Glomerular endothelial cell (primary cell): ENCODE measurements at places on chromosomes 2 and 18.
A peak's percentile ranks its signal among the peaks of the same experiment; 100 is the strongest.

DNA sequence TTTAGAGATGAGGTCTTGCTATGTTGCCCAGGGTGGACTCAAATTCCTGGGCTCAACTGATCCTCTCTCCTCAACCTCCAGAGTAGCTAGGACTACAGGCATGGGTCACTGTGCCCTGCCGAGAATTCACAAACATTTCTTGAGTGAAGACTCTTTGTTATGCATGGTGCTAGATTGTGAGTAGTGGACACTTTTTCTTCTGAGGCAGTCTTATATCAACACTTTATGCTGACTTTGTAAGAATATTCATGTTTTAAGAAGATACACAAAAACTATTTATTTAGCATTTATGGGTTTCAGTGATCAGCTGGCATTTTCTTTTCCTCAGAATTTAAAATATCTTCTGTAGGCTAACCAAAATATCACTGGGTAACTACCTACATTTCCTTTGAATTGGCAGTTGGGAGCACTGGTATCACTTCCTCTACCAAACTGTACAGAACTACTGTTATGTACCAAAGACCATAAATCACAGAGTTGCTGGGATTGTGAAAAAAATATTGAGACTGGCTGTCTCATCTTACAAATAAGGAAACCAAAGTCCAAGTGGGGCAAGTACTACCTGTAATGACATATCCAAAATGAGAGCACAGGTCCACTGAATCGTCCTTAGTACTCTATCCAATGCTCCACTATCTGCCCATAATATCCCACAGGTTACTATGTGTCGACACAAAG, 34.0 kb downstream of the DOCK10 start:
- DNase-seq: no peak

GRCh38 chr2:165544897-165545296, 75.4 kb downstream of the CSRNP3 start:
- DNase-seq: no peak

GRCh38 chr2:45902380-45902779, 250.9 kb downstream of the PRKCE start:
- DNase-seq: no peak

DNA sequence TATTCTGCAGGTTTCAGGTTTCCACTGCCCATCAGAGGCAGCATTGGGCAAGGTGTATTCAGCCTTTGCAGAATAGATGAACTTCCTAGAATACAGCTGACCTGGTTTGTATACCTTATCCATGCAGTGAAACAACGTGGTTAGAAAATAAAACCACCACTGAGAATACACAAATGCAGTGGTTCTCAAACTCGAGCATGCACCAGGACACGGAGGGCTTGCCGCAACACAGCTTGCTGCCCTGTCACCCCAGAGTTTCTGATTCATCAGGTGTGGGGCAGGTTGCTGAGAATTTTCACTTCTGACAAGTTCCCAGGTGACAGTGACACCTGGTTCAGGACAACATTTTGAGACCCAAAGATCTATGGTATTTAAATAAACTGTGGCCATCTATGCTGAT, 23.4 kb upstream of the C1D start:
- DNase-seq: no peak

- no peak for DNase-seq
Measured at GRCh38 chr2:122307763-122308162, 552.3 kb downstream of the TSN start.

GRCh38 chr2:29611850-29612249, 309.5 kb downstream of the ALK start:
- DNase-seq: no peak

GRCh38 chr2:1713142-1713838, 31.0 kb downstream of the PXDN start:
- no peak for DNase-seq

- no peak for DNase-seq
Measured at GRCh38 chr18:48992791-48993555, 42.2 kb upstream of the SMAD7 start.

DNA sequence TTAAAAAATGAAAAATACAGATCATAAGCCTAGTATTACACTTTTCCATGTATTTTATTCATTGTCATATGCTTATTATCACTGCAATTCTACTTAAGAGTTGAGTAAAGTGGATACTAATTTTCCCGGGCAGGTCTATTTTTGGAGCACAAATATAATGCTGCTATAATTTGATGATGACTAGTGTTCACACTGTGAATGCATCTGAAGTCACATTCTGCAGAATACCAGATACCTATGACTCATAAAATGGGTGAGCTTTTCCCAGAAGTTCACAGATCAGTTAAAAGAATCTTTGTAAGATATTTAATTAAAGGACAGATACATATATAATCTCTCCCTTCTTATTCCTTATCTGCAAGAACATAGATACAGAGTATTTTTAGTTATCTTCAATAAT, 79.8 kb upstream of the MC4R start:
- no peak for DNase-seq

- DNase-seq: no peak
Measured at GRCh38 chr2:205188239-205189138, 493.8 kb upstream of the NRP2 start.

DNA sequence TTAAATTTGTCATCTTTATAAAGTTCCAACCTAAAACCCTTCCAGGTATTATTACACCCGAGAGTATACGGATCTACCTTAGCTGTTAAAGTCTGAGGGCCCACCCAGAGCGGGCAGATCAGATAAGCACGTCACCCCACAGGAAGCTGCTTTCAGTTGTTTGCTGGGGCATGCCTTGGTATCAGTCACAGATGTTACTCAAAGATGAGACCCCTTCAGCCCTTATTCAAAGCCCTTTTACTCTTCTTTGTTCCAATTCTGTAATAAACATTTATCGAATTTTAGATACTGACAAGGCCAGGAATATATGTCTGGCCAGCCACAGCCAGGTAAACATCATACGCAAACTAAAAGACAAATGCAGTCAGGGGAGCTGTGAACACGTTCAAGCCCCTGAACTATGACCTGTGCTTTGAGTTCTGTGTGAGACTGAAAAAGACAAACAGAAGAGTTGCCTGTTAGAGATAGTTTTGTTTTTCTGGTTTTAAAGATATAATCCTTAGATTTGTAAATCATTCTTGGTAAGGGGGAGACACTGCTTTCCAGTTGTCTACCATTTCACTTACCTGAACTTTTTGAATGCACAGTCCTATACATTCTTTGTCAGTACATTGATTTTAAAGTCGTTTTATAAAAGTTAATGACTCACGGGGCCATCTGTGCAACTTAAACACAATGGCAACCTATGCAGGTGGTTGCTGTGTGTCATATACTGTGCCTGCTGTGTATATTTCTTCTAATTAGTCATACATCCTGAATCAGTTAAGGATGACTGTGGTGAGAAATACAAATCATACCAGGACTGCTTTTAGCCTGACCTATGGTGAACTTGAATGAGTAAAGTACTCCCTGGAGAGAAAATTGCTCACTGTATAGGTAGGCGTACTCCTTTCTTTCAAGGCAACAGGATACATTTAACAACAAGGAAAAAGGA, 100.5 kb upstream of the ITPRID2 start:
- peak; percentile 96 for DNase-seq

DNA sequence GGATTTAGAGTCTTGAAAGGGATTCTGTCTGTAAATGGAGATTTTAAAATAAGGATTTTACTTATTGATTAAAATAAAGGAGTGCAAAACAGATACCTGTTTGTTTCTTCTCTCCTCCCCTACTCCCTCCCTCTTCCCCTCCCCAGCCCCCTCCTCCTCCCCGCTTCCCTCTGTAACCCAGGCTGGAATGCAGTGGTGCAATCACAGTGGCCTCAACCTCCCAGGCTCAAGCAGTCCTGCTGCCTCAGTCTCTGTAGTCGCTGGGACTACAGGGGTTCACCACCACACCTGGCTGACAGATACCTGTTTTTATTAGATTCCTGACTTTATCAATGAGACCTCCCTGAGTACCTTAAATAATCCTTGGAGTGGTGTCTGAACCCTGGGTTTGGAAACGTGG, 57.1 kb downstream of the OXER1 start:
- no peak for DNase-seq

DNA sequence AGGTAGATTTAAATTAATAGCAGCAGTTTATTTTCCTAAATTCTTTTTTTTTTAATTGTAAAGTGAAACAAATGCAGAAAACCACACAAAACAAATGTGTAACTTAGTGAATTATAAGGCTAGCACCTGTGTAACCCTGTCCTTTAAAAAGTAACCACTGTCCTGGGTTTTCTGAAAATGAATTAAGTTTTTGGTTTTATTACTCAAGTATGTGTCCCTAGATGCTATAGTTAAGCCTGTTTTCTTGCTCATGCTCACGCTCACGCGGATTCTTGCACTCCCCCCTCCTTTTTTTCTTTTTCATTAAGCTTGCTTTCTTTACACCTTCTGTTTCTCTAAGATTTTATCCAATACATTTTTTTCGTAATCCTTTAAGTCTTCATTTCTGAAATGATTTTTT, 207.7 kb upstream of the STON1 start:
- no peak for DNase-seq

DNA sequence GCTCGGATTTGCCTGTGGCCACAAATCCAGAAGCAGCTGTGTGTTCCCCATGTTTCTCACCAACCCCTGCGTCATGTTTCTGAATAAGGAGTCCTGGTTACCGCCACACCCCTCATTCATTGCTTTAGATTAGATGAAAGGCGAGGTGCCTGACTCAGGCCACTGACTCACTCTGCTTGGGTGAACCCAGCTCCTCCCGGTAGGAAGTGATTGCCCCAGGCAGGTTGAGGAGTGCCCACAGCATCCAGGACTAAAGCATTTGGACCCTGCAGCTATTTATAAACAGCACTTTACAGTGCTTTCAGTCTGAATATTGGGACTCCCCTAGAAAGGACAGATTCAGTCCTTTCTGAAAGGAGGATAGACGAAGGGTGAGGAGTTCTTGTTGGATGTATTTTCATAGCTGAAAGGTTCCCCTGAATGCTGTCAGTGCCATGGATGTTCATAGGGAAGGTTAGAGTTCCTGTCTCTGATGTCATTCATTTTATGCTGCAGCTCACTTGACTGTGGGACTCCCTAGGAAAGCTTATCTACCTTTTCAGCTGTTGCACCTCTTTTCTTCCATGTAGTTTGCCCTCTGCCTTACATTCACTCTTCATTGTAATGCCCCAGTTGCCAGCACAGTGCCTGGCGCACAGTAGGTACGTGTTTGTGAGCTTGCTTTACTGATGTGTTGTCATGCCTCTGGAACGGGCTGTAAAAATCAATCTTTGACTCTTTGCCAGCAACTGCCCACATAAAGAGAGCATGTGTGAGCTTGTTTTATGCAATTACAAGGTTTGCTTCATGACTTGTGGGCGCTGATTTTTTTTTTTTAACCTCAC, 14.9 kb downstream of the ITGA6 start:
- DNase-seq: no peak

GRCh38 chr2:66324909-66325528, 109.9 kb upstream of the MEIS1 start:
- DNase-seq: no peak

DNA sequence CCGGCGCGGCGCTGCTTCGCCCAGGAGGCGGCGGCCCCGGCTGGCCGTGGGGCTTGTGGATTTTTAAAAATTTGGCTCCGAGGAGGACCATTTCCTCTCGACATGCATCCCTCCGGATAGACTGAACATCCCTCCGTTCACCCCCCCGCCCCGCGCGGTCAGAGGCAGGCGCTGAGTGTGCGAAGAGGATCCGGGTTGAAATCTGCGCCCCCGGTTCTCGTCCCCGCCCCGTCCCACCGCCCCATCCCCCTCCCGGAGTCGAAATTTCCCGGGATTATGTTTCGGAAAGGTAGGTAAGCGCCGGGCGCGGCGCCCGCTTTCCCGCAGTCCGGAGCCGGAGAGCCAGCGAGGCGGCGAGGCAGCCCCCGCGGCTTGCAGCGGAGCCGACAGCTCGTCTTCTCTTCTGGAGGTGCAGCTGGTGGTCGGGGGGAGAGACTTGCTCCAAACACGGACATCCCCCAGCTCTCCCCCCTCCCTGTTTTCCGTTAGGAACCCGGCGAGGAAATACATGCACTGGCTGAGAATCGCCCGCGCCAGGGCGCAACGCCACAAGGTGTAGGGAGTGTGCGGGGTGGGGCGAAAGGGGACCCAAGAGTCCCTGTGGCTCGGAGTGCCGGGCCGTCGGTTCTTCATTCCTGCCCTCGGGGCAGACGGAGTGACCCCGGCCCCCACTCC, at the start of gene PRKCE:
Gene PRKCE, plus strand, starts transcription at position 261 of the 675 bp plus-strand sequence.
- DNase-seq: no peak

DNA sequence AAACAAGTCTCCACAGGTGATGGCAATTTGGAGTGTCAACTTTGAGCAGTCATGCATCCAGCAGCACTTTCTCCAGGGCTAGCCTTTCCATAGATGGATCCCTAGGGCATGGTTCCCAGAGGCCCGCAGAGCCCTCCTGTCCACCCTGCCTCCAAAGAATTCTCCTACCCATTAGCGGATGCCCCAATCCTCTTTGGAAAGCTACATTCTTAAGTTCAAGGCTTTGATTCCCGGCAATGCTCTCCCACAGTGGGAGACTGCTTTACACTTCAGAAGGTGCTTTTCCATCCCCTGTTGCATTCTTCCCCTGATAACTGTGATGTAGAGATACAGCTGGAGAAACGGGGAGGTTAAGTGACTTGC, 61.3 kb downstream of the ACAA2 start:
- no peak for DNase-seq

- no peak for DNase-seq
Measured at GRCh38 chr2:113039158-113039557, 13.5 kb downstream of the IL36B start.

- no peak for DNase-seq
Measured at GRCh38 chr2:201450954-201451291, 335 bp downstream of the TRAK2 start.

- DNase-seq: no peak
Measured at GRCh38 chr18:64993695-64994094, 757.1 kb upstream of the CDH7 start.

GRCh38 chr2:71713581-71714580, 260.5 kb downstream of the DYSF start:
- DNase-seq: no peak
